NCI-H1048 (cell line): ENCODE measurements at places on chromosomes 2 and 18.

DNA sequence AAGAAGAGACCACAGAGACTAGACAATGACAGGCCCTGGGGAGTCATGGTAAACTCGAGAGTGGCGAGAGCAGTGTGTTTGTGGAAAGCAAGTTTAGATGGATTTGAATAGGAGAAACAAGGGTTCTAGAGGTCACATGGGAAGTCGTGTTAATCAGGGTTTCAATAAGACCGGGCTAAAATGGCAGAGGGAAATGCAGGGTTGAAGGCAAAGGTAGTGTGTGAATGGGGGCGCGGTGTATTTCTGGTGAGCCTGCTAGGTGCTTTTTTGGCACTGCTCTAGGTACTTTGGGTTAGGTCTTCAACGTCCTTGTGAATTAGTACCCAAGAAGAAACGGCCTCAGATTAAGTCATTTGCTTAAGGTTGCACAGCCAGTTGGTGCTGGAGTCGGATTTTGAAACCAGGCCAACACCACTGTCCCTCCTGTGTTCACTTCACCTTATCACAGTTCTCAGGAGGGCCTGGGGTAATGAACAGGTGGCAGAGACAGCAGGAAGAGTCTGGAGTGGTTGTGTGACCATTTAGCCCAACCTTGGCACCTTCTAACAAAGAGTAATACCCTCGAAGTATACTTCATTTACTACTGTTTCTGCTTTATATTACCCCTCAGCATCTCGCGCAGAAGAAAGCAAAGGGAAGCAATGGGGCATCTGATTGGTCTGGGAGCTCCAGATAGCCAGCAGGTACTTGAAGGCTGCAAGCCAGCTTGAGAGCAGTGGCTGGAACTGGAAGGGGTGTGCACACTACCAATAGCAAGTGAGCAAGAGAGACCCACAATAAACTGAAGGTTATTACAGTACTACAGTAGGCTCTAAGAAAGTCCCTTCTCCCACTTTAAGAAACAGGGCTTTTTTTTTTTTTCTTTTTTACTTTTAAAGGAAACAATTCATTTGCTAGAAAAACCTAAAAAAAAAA is 33.4 kb upstream of the GAREM2 start:
- no peak for DNase-seq

DNA sequence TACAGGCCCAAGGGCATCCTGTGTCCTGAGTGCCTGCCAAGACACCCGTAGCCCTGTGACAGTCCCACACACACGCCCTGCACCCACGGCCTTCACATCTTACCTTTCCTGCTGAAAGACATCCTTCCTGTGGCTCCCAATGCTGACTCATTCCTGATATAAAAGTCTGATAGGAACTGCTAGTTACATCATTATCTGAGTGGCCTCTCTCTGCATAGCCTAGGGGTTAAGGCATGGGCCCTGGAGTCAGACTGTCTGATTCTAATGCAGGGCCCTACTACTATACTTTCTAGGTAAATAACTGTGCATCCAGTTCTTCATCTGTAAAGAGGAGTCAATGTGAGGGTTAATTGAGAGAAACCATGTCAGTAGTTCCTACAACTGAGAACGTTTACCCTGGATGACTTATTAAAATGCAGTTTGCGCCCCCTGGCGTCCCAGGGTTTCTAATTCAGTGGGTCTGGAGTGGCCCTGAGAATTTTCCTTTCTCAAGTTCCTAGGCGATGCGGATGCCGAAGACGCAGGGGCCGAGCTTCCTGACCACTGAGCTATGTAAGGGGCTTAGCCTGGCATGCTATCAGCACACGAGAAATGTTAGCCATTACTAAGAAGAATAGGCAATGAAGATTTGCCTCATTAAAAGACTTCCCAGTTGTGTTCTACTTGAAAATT is 6.0 kb upstream of the GPR45 start:
- peak; percentile 51 for DNase-seq

GRCh38 chr2:203689426-203690116 is 16.9 kb upstream of the CD28 start:
- DNase-seq, result no peak

DNA sequence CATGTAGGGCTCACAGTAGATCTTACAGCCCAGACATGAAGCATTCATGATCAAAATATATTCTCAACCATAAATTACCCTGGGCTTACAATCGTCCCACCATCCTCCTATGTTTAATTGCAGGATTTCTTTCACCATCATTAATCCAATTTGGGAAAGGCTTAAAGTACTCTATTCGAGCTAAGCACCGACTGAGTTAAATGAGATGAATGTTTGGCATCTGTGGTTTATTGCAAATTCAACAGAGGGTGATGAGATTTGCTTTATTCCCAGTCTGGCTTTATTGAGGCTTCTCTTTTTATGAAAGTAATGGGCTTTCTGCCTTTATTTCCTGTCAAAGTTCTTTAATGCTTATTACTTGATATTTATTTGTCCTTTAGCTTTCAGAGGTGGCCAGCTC is 159.0 kb downstream of the METTL4 start:
- no peak for DNase-seq

- no peak for DNase-seq
Measured at GRCh38 chr2:6692056-6692455, 173.7 kb downstream of the CMPK2 start.

DNA sequence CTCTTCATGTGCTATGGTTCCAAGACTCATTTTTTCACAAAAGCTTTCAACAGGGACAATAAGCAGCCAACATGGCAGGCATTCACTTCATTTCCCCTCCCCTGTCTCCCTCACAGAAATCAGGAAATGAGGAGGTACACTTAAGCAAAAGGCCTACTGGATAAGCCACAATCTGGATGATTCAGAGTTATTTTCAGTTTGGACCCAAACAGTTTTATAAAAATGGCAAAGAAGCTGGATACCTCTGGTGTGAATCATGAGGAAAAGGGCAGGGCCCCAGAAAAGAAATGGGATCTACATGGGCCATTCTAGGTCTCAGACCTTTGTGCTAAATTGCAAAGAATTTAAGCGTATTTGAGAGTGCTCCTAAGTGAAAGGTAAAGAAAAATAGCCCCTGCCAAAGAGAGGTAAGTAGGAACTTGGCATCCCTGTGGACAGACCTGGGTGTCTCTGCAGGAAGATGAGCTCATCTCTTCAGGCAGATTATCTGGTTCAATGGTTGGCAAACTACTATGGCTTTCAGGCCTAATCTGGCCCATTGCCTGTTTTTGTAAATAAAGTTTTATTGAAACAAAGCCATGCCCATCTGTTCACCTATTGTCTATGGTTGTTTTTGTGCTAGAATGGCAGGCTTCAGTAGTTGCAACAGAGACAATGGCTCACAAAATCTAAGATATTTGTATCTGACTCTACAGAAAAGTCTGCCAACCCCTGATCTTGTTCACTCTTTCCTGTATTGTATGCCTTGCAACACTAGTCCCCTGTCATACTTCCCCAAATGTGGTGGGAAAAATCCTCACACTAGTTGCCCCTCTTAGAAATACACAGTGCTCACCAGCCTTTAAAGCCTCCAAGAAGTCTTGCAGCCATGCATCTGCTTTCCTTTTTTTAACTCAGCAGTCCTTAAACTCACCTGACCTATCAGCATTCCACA is 315.0 kb downstream of the ALK start:
- no peak for DNase-seq

GRCh38 chr2:80073134-80073561 is 231.4 kb downstream of the LRRTM1 start:
- DNase-seq, result peak; percentile 19

GRCh38 chr2:170932166-170932565 is 3.1 kb downstream of the GORASP2 start:
- DNase-seq, result no peak

GRCh38 chr18:71114550-71115210 is 825.8 kb downstream of the SOCS6 start:
- DNase-seq, result no peak

- DNase-seq, result no peak
Measured at GRCh38 chr2:5051300-5051699, 640.9 kb upstream of the SOX11 start.

- no peak for DNase-seq
Measured at GRCh38 chr2:1891971-1892486, 147.7 kb upstream of the PXDN start.

DNA sequence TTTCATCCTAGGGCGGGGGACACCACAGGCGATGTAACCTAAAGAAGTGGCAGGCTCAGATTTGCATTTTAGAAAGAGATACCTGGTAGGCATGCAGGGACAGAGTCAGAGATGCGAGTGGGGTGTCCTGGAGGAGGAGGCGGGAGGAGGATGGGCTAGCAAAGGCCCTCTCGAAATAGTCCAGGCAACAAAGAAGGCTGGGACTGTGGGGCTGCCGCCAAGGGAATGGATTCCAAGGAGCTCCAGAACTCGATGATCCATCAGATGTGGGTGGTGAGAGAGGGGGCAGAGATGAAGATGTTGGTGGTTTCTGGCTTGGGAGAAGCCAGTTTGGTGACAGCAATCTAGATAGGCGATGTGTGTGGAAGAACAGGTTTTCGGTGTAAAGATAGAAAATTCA is 12.5 kb upstream of the INPP5D start:
- no peak for DNase-seq

GRCh38 chr2:73260338-73260984 is 23.8 kb downstream of the FBXO41 start:
- no peak for DNase-seq

GRCh38 chr18:7333025-7333562 is 102.2 kb downstream of the LRRC30 start:
- DNase-seq, result no peak

DNA sequence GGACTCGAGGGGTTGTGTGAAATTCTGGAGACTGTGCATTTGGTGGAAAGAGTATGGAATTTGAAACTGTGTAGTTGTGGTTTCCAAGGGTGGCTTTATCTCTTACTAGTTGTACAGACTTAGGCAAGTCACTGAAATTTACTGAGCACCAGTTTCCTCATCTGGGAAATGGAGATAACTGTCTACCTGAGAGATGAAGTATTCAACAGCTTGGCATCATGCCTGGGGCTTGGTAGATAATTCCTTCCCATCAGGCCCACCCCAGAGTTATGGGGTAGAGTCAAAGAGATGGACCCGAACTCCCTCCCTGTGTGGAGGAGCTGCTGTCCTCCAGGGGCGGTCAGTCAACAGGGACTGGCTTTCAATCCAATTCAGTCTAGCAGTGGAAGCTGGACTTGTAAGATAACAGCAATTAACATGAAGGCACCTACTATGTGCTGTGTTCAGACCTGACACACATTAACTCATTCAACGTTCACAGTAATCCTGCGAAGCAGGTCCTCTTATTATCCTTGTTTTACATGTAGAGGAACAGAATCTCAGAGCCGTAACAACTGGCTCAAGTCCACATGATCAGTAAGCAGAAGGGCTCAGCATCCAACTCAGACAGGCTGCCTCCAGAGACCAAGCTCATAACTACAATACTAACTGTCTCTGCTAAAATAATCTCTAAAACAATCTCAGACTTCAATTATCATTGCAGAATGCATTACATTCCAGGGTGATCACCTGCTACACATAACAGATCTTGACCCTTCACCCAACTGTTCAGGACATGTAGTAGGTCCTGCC is 432.1 kb downstream of the LPIN1 start:
- DNase-seq, result no peak

DNA sequence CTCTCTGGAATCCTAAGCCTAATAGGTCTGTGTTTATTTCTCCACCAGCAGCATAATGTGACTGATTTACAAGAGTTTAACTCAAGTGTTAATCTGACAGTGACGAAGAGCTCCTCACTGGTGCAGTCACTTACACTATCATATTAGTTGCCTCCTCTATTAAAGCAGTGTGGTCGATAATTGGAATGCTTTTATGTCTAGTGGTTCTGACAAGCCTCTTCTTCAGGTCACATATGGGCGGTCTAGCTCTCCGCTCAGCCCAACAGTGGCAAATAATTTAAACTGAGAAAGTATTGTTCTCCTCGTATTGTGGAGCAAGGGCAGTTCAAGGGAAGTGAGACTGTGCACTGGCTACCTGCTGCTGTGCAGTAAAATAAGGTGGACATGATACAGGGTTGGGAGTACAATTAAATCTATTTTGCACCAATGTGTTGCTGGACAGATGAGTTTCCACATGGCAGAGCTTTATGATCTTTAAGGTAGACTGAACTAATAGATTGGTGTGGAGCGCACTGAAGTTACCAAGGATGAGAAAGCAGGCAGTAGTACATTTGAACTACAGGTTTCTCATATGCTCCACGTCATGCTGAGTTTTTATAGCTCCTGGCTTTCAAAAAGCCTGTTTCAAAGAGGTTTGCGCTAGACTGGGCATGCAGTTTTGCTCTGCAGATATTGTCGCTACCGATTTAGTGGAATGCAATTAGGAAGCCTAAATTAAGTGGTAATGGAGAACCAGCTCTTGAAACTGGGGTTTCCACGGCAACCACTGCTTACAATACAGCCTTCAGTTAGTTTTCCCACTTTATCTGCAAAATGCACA is 151.7 kb upstream of the POU3F3 start:
- no peak for DNase-seq

- no peak for DNase-seq
Measured at GRCh38 chr2:46180189-46180588, 117.0 kb upstream of the EPAS1 start.

GRCh38 chr2:112019569-112019982 is 35.5 kb upstream of the TMEM87B start:
- no peak for DNase-seq

GRCh38 chr18:11577271-11578112 is 31.9 kb upstream of the SLC35G4 start:
- DNase-seq, result no peak

DNA sequence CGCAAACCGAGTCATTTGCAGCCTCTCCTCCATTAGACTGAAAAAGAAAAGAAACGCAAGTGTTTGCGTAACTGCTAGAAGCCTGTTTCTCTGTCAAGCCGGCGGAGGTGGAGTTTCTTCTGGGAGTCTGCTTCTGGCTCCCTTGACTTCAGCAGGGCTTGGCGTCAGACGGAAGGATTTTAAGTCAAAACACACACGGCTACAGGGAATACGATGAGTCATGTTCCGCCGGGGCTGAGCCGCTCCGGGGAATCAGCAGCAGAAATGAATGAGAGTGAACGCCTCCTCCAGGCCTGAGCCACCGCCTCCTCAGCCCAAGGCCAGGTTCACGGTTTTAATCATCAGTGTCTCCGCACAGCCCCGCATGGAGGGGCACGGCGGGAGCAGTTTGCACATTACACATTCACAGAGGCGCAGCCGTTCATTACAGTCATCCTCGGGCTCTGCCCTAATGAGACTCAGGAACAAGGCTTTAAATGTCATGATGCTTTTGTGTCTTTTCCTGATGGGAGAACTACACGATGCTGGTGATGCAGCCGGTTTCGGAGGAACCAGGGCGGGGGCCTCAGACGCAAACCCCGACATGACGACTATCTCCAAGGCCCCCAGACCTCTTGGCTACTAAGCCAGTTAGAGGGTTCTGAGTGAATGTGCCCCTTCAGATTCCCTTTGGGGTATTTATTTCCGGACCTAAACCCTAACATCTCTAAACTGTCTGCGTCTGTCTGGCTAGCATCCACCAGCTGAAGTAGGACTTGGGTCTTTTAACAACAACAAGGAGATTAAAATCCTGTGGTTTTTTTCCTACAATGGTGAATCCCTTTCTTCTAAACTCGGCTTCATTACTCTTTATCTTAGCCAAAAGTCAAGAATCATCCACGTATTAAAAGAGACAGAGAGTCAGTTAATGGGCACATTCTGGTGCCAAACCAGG is 11.1 kb upstream of the SCG2 start:
- no peak for DNase-seq
